ENCODE measurements at places on chromosomes 5 and 9.
A peak's percentile ranks its signal among the peaks of the same experiment; 100 is the strongest.

- no peak for DNase-seq
Observed at GRCh38 chr5:140571105-140571504, 6.5 kb downstream of the SLC35A4 start.

GRCh38 chr5:31894141-31894540, 255.2 kb downstream of the PDZD2 start:
- DNase-seq, result no peak

DNA sequence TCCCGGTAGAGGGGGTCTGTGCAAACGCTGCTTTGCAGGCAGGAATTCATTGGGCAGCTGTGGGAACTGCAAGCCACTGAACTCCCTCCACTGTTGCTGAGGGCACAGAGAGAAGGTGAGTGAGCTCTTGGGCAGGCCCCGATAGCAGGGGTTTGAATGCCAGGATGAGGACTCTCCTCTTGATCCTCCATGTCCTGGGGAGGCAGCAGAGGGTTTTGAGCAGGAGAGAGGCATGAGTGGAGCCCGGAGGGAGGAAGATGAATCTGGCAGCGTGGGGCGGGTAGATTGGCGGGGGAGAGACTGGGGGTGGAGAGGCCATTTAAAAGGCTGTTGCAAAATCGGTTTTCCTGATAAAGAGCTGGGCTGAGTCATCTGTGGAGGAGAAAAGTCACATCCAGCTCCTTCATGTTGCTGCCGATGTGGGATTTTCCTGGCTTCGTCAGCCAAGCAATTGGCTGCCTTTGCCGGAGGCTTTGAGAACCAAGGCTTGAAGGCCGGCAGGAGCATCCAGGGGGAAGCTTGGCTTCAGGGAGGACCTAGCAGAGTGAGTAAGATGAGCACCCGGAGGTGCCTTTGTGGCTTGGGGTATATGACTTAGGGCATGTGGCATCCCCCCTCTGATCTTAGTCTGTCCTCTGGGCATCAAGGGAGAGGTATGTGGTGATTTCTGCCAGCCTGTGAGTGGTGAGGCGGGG, at the start of gene SYNPO:
TSS of gene SYNPO (plus strand) at position 350 of the 695 bp plus-strand sequence. CDS start 7,616 bp downstream, outside the sequence.
- DNase-seq, result no peak

- DNase-seq, result no peak
Observed at GRCh38 chr9:124264823-124265233, 7.1 kb downstream of the NEK6 start.

- DNase-seq, result no peak
Observed at GRCh38 chr5:142816531-142817430, 46.6 kb downstream of the ARHGAP26 start.

DNA sequence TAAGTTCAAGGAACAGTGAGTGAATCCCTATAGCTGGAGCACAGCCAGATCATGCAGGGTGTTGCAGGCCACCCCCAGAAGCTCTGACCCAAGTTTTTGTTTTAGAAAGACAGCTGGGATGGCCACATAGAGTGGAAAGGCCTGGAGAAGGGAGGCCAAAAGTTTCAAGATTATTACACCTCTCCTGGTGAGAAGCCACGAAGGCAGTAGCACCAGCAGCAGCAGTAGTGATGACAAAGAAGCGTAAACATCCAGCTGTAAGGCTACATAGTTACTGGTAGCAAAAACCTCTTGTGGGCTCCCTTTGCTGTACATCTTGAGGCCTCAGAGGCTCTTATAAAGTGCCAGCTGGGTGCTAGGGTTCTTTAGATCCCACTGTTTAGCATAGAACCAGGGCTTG, 11.8 kb downstream of the ADAMTSL1 start:
- no peak for DNase-seq

GRCh38 chr5:135239453-135240282, 159.4 kb downstream of the MACROH2A1 start:
- no peak for DNase-seq

- no peak for DNase-seq
Observed at GRCh38 chr9:101840694-101841188, 102.3 kb upstream of the GRIN3A start.

- DNase-seq, result no peak
Observed at GRCh38 chr5:32309761-32310160, 3.0 kb downstream of the MTMR12 start.

- peak; percentile 47 for DNase-seq
Observed at GRCh38 chr5:128905568-128906110, 59.6 kb upstream of the SLC27A6 start.

DNA sequence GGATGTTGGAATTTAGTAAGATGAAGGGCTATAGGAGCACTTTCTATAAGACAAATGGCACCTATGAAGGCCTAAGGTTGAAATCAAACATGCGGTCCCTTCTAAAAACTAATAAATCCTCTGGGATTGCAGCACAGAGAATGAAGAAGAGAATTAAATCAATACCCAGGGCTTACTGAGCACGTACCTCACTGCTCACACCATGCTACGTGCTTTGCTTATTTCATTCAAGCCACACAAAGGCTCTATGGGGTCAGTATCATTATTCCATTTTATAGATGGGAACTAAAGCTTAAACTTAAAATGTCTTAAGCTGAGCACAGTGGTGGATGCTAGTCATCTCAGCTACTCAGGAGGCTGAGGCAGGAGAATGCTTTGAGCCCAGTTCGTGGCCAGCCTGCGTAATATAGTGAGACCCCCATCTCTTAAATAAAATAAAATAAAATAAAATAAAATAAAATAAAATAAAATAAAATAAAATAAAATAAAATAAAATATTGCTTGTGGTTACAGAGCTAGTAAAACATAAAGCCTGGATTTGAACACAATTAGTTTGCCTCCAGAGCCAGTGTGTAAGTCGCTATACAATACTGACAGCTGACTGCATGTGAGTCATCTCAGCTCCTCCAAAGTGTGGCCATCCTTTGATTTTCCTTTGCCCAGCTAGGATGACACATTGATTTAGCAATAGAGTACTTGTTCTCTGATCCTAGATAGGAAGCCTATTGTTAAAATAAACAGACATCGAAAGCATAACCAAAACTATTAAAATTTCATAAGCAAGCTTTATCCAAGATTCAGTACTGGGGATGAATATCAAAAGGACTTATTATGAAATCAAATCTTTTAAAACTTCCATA, 20.9 kb upstream of the DPYSL3 start:
- DNase-seq, result no peak

DNA sequence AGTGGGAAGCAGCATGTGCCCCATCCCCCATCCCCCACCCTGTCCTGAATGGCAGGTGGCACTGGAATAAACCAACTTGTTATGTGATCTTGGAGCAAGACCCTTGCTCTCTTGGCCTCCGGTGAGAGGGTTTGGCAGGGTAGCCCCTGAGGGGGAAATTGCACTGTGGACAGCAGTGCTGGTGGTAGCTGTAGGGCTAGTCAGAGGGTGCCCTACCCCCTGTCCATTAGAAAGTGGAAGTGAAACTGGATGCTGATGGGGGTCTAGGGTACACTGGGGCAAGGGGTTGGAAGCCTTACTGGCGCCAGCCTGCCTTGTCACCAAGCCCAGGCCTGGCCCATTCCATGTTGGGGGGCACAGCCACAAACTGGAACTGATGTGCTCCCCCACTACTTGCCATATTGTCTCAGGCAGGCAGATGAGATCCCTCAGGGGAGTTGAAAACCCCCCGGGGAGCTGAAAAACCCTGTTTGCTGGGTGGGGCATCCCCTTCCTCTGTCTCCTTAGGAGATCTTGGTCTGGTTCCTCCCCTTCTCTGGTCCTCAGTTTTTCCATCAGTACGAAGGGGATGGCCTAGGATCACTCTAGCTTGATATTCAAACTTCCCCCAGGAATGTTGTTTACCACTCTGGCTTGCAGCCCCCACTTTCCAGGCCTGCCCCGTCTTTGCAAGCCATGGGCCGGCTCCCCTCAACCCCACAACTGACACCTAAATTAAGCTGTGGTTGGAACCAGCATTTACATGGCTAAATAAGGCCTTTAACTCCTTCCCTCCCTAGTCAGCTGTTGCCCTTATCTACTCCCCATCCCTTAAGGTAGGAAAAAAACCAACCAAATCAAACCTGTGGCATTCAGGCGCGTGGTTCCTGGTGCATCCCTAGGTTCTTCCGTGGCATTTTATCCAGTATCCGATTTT, 14.4 kb upstream of the SYNPO start:
- DNase-seq, result no peak

DNA sequence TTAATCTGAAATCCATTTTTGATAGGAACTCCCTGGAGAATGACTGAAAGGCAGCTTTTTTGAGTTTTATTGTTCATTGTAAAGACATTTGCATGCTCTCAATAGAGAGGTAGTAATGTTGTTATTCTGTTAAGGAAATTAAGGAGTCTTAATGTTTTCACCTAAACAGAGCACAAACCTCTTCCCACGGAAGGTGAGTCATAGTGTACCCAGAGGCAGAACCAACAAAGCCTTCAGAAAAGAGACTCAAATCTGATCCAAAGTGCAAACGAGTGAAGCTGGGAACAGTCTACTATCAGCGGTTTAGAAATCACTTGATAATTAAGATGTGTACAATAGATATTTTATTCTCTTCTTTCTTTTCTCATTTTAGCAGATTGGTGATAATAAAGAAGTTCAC, 470.5 kb downstream of the PLK2 start:
- no peak for DNase-seq

DNA sequence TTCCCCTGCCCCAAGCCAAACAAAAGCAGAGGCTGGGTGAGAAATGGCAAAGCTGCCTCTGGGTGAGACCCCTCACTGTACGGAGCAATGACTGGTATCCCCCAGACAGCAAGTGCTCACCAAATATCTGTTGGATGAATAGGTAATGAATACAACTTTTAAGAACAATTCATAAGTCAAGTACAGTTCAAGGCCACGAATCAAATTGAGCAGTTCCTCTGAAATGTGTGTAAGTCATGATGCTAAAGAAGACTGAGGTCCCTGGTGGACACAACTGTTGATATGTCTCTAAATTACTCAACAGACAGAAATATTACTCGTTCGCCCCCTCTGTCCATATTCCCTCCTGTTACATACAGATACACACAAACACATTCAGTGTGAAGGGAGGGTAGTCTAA, 160.7 kb downstream of the GLIS3 start:
- DNase-seq, result no peak

GRCh38 chr5:133866160-133866902, 102.1 kb downstream of the C5orf15 start:
- no peak for DNase-seq

DNA sequence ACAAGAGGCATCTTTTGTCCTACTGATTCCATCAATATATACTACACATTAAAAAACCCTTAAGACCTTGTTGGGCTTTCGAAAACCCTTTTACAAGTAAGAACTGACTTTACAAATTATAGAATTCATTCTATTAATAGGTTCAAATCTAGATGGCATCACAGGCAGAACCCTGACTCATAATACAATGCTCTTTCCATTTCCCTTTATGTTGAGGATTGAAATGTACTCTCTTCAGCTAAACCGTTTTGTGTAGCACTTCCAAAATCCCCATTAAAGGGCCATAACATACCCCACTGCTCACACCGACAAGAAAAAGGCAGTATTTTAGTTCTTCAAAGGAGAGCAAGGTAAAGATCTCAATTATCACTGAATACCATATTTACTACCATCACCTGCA, 11.2 kb downstream of the CSNK1A1 start:
- DNase-seq, result no peak

DNA sequence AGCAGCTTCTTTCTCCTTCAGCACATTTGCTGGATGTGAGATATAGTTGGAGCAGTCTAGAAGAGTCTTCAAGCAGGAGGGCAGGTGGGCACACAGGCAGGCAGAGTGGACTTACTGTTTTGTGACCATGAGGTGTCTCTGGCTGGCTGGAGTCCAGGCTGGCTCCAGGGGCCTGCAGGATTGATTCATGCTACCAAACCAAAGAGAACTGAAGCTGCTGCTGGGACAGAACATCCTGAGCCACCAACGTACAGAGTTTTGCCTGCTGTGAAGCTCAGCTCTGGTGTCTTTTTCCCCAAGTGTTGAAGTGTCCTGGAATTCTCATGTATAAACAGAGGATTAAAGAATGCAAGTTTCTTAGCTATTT, 45.7 kb downstream of the CYSTM1 start:
- no peak for DNase-seq

DNA sequence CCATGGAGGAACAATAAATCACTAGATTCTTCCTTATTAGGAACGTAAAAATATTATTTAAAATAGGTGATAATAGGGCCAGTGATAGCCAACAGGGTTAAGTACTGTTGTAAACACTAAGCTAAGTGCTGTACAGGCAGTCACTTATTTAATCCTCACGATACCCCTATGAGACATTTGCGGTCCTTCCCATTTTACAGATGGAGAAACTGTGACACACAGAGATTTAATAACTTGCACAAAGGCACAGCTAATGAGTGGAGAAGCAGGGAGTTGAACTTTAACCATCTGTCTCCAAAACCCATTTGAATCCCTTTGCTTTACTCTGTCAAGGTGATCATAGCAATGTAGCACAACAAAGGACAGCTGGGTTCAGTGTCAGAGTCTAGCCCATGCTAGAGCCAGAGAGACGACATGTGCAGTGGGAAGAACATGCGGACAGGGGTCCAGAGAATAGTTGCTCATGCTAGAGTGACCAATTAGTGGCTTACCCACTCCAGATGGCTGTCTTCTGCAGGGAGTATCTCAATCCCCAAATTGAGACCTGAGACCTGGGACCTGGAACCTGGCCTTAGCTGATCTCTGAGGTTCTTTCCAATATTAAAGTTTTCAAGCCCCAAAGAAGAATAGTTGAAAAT, 28.9 kb downstream of the STXBP1 start:
- DNase-seq, result no peak

DNA sequence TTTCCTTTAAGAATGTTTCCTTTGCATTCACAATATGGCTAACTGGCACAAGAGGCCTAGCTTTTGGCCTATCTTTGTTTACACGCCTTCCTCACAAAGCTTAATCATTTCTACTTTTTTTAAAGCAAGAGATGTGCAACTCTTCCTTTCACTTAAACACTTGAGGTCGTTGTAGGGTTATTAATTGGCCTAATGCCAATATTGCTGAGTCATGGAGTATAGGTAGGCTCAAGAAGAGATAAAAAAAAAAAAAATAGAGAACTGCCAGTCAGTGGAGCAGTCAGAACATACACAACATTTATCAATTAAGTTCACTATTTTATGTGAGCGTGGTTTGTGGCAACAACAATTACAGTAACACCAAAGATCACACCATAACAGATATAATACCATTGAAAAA, 5.9 kb downstream of the FKBP15 start:
- no peak for DNase-seq

DNA sequence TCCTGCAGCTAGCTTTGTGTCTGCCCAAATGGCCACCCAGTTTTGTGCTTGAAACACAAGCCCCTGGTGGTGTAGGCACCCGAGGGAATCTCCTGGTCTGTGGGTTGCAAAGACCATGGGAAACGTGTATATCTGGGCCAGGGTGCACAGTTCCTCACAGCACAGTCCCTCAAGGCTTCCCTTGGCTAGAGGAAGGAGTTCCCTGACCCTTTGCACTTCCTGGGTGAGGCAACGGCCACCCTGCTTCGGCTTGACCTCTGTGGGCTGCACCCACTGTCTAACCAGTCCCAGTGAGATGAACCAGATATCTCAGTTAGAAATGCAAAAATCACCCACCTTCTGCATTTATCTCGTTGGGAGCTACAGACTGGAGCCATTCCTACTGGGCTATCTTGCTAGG, 865.0 kb upstream of the ACO1 start:
- DNase-seq, result no peak
